NCI-H524 treated with DMSO at 0.1 percent for 48 hours (cell line): ENCODE measurements at places on chromosomes 3 and 15.

- DNase-seq: peak; percentile 43
These were observed 359.7 kb upstream of the ROPN1 start for GRCh38 chr3:124351430-124352148.

GRCh38 chr3:185992831-185993374 lies 55.1 kb upstream of the TRA2B start:
- no peak for DNase-seq

DNA sequence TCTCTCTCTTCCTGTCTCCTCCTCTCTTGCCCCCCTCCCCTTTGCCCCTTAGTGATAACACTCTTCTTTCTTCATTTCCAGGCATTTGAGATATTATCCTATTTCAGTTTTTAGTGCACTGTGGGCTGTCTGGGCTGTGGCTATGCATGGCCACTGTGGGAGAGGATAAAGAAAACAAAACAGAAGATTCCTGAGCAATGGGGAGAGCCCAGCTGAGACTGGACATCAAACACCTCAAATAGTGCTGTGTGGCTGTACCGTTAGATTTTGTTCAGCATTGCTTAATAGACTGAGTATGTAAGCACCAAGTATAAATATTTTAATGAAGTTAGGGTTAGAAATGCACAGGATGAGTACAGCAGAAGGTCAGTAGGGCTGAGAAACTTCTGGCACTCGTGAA lies 7.9 kb upstream of the GBE1 start:
- no peak for DNase-seq

DNA sequence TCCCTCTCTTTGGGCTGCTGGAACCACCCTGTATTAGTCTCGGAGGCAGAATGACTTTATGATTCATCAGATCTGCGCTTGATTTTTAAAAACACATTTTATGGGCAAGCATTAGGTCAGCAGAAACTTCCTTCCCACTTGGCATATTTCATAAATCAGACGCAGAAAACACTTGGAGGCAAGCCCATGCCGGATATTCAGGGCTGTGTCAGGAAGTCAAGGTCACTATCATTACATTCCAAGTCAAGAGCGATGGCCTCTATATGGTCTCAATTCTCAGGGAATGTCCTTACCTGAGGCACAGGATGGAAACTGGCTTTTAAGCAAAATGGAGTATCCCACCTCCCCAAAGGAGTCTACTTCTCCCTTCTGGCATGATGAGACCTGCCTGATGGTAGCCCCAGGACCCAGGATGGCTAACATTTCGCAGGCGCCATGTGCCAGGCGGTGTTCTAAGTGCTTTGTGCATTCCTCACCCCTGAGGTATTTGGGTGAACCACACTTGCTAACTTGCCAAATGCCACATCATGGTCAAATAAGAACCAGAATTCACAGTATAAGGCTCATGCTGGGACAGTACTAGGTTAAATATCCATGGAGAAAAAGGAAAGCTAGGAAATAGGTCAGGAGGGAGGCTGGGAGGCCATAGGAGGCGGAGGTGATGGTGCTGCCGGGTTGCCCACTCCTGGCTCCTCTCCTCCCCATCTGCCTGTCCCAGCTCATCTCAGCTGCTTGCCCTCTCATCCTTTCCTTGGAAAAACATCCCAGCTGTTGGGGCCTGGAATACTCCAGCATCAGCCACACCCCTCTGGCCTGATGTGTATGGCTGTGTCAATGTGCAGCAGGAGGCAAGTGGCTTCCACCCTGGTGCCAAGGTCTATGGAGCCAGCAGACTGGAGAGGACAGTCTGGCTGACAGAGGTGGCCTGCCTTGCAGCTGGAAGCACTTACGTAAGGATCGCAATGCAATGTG lies 18.8 kb downstream of the BCL2L10 start:
- DNase-seq: peak; percentile 24

DNA sequence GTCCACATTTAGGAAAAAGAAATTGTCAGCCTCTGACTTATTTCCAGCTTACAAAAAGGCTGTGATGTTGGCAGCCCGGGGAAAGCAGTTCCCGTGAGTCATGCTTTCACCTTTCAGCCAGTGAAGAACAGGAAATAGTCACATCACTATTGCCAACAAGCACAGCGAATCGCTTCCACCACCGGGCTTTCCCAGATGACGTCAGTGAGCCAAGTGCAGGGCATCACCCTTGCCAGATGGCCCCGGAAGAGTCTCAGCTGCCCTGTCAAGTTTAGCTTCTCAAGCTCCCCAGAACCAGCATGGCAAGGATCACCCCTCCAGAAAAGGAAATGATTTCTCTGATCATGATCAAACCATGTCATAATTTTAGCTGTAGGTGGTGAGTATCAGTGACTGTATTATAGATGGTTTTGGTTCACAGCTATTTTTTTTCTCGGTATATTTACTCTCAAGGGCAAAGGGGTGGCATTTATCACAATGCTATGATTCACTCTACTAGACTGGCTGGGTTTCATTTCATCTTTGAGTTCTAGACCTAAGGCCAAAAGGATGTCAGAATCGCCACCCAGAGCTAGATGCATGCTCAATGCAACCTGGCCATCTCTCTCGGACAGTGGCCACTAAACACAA lies 32.9 kb downstream of the B3GNT5 start:
- DNase-seq: peak; percentile 29

DNA sequence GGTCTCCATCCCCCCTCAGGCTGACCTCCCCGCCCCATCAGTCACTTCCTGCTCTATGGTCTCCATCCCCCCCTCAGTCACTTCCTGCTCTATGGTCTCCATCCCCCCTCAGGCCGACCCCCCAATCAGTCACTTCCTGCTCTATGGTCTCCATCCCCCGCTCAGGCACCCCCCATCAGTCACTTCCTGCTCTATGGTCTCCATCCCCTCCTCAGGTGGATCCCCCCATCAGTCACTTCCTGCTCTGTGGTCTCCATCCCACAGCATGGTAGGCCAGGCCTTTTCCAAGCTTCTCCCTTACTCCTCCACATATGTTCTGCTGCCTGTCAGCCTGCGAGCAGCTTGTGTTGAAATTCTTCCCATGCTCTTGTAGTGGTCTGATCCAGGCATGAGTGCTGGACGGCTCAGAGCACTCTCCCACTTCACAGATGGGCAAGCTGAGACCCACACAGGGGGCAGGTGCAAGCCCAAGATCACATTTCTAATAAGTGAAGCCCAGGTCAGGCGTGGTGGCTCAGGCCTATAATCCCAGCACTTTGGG lies 36.8 kb downstream of the BDH1 start:
- DNase-seq: no peak

- peak; percentile 30 for DNase-seq
These were observed 25.0 kb upstream of the LINGO1 start for GRCh38 chr15:77657634-77658238.

GRCh38 chr15:82828075-82828474 lies 18.6 kb downstream of the WHAMM start:
- DNase-seq: no peak

- DNase-seq: no peak
These were observed 779.9 kb downstream of the GRM7 start for GRCh38 chr3:7640787-7641186.

- DNase-seq: no peak
These were observed 38.8 kb downstream of the CHP1 start for GRCh38 chr15:41269887-41270286.

DNA sequence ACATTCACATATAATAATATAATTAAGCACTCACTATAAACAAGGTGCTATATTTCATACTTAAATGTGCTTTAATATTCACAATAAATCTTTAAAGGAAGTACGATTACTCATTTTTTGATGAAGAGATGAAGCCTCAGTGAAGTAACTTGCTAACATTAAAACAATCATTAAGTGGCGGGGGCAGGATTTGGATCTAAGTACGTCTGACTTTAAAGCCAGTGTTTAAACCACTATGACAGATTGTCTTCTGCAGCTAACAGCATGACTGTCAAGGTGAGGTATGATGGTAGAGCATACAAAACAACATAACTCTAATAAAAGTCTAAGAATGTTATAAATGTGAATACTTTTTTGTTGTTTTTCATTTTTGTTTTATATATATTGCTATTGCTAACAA lies 862.1 kb downstream of the ROBO1 start:
- DNase-seq: peak; percentile 90

GRCh38 chr15:75229191-75230015 lies 27.7 kb downstream of the C15orf39 start:
- DNase-seq: no peak

DNA sequence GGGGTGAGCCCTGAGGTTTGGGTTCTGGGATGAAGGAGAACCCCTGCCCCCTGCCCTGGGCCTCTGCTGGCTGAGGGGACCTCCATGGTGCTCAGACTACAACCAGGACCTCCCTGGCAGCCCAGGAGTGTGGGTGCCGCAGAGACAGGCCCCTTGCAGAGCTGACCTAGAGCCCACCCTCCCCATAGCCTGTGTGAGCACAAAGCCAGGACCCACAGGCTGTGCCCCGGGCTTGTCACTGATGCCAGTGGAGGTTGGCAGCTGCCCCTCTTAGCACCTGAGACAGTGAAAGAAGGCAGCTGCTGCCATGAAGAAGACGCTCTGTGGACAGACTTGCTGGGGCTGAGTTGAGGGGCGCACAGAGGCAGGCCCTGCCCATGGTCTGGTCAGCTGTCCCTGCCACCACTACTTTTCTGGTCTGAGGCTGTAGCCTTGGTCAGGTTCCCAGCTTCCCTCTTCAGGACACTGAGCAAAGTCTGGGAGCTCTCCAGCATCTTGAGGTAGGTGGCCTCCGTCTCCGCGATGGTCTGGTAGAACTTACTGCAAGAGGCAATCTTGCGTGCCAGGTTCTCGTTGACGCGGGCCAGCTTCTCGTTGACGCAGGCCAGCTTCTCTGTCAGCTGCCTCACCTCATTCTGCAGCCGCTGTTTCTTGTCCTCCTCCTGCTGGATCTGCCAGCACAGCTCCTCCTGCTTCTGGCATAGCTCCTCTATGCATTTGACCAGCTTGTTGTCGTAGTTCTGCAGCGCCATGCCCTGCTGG lies 23.0 kb downstream of the USP4 start:
- DNase-seq: no peak
